ENCODE measurements at places on chromosomes 5 and 9.

DNA sequence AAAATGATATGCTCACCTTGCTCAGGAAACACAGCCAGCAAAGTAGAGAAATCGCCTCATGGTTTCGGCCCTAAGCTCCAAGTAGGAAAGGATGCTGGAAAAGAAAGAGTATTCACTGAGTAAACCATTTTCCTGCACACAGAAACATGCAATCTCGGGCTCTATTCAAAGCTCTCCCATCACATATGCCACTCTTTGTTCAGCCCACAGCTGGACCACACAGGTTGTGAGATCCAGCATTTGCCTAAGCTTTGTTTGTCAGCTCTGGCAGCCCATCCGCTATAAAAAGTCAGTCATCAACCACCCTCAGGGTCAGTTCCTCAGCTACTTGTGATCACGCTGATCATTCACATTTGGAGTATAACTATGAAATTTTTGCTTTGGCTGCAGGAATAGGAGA, 96.5 kb upstream of the SMARCA2 start:
- DNase-seq, result no peak

DNA sequence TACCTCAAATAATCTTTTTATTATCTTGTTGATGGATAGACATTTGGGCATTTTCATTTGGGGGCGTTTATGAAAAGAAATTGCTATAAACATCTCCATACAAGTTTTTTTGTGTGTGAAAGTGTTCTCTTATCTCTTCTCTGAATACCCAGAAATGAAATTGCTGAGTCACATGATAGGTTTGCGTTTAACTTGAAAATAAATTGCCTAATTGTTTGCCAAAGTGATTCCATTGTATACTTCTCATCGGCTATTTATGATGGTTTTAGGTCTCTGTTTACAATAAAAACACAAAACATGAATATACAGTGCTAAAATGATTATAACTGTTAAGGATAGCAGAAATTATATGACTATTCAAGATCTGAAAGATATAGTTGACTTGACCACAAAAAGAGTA, 361.7 kb downstream of the TAF11L14 start:
- no peak for DNase-seq

DNA sequence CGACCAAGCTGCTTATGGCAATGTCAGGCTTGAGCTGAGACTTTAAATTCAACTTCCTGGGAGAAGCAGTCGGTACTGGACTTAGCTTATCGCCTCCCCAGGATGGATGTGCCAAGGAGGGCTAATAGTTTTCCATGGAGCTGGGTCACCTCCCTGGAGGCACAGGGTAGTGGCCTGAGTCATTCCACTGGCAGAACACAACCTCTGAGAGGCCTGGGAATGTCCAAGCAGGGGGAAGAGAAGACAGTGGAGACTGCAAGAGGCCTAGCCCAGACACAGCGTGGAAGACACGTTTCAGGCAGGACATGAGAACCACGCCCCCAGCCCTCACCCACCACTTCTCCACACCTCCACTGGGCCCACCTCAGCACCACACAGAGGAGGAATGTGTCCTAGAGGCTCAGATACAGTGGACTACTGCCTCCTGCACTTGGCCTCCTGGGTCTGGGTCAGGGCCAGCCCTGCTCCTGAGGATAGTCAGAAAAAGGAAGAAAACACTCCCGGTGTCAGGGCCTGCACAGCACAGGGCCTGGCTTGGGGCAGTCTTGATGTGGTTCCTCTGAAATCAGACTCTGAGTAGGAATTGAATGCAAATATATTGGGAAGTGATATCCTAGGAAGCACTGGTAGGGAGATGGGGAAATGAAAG, 171.8 kb downstream of the FSTL4 start:
- DNase-seq, result no peak

DNA sequence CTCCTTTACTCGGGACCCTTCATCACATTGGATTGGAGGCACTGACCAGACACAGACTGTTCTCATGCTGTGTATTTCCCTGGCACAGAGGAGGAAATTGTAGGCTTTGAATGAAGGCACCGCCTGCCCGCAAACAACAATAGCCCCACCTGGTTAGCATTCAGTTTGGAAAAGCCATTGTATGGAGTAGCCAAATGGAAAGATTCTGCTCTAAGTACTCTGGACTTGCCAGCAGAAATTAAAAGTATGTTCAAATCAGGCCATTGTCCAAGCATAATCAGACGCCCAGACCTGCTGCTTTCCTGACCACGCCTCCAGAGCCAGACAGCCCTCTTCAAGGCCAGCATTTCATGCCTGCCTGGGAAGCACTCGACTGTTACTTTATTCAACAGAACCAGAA, 8.0 kb upstream of the SEMA4D start:
- no peak for DNase-seq

GRCh38 chr5:34656001-34656699, at the start of gene RAI14:
TSS of gene RAI14 (plus strand) at chr5:34656328. CDS start at chr5:34686920, 30,592 bp downstream.
- DNase-seq, result no peak

GRCh38 chr5:113371721-113372196, 63.0 kb downstream of the TSSK1B start:
- DNase-seq, result no peak

- no peak for DNase-seq
These were observed 198.5 kb upstream of the TARS1 start for GRCh38 chr5:33242277-33242676.

DNA sequence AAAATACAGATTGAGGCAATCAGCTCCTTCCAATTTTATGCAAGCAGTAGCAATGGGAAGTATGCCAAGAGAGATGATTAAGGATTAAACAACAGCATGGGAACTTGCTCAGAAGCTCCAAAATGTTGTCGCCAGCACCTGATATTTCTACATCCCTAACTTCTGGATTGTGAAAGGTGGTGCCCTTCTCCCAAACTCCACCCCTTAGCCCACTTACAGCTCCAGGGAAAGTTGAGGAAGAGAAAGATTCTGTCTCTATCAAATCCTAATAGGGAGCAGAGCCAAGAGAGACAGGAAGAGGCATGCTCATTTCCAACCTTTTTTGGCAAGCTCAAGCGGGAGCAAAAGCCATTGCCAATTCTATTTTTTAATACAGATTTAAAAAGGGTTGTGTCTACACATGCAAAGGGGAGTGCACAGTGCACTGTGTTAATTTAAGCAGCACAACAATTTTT, 92.4 kb upstream of the NR3C1 start:
- DNase-seq, result no peak

- no peak for DNase-seq
These were observed 83.3 kb downstream of the GTF3C4 start for GRCh38 chr9:132753593-132753880.

- DNase-seq, result no peak
These were observed 4.7 kb downstream of the MYORG start for GRCh38 chr9:34371886-34372466.

DNA sequence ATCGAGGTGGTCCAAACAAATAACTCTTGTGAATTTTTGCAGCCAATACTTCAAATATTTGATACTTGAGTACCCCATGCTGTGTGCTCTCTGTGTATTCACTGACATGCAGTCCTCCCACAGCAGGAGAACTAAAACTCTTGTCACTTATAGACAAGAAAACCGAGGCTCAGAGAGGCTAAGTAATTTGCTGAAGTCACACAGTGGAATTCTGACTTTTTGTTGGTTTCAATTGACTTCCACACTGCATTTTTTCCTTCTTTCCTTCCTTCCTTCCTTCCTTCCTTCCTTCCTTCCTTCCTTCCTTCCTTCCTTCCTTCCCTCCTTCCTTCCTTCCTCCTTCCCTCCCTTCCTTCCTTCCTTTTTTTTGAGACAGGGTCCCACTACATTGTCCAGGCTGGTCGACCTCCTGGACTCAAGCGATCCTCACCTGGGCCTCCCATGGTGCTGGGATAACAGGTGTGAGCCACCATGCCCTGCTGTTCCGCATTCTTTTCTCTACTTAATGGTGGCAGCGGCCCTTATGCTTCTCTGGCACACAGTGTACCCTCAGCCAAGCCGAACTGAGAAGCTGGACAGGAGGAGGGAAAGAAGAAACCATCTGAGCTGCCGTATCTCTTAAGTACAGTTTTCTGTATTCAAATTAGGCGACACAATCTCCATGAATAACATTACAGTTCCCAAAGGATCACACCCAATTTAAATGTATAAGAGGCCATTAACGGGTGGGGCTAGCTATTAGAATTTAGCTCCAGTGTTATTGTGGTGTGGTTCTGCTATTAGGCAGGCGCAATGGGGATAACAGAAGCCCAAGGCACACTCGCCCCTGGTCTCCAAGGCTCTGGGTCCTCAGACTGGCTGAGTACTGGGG, 38.4 kb upstream of the GRHPR start:
- no peak for DNase-seq

DNA sequence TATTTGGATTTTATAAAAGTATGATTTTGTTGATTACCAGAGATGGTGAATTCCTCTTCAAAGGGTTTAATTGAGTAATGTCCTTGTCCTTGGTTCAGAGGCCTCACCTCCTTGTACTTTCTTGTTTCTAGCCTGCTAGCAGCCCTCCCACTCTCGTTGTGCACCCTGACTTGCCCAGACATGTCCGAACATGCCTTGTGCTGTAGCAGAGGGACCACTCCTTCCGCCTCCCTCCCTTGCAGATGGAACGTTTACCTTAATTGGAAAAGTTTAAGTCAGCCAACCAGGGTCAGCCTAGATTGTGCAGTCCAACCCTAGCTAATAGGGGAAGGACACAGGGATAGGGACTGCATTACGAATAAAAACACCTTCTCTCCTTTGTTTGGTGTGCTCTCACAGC, 406.9 kb upstream of the NMUR2 start:
- no peak for DNase-seq

GRCh38 chr5:21238786-21239185, 1250.8 kb upstream of the CDH18 start:
- no peak for DNase-seq

DNA sequence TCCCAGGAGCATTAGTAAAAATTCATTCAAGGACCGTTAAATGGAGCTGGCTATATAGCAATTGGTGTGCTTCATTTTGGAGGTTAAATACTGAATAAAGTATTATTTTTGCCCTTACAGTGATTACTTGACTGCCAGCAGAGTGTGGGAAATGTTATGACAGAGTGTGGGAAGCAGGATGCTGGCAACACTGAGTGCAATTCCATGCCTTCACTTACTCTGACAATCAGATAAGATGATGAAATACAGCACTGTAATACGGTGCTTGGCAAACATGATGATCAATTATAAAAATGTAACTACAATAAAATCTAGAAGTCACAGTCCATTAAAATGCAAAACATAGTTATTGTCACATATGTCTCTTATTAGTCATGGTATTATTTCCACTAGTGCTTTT, 651.3 kb downstream of the PTPRD start:
- no peak for DNase-seq

DNA sequence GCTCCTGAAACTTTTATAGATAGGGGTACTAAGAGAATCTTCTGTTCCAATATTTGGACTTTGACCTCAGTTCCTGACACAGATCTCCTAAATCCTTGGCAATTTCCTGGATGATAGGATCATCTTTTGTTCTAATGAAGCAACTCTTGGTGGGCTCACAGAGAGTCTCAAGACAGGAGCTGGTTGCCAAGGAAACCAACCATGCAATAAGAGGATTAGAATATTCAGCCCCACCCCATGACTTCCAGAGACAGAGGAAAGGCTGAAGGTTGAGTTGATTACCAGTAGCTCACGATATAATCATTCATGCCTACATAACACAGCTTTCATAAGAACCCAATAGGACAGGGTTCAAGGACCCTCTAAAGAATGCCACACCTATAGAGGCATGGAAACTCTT, 2050.2 kb upstream of the CDH6 start:
- no peak for DNase-seq

- DNase-seq, result no peak
These were observed 309.6 kb downstream of the EPB41L4A start for GRCh38 chr5:112109331-112110007.

- DNase-seq, result no peak
These were observed at the start of gene ASTN2 for GRCh38 chr9:117414906-117415331. TSS of gene ASTN2 (minus strand) at chr9:117415057. CDS start at chr9:117414938, 119 bp downstream.

DNA sequence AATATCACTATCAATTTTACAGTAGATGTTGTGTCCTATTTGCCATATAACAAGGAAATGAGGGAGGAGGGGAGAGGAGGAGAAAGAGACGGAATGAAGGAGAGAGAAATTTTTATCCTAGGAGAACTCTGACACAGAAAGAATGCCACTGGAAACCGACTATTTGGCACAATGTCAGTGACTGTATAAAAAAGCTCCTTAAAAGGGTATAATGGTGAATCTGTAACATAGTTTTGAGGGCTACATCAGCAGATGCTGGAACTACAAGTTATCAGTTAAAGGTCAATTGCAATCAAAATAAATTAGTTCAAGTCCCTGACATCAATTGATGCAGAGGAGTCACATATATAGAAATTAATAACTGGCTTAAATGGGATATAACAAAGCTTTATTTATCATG, 5.7 kb downstream of the EDIL3 start:
- DNase-seq, result no peak

GRCh38 chr5:77881528-77881927, 105.4 kb upstream of the TBCA start:
- DNase-seq, result no peak

DNA sequence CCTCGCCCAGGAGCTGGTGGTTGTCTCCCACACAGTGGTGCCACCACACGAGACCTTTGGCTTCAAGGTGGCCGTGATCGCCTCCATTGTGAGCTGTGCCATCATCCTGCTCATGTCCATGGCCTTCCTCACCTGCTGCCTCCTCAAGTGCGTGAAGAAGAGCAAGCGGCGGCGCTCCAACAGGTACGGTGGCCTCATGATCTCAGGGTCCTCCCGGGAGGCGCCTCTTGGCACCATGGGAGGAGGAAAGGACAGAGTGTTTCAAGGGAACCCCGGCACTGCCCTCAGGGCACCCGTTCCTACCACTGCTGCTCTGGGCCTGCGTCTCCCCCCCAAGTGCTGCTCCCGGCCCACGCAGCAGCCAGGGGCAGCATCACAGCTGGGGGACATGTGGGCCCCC, 18.2 kb upstream of the CARD19 start:
- DNase-seq, result no peak

GRCh38 chr9:135724186-135724787, 22.3 kb downstream of the KCNT1 start:
- DNase-seq, result no peak

DNA sequence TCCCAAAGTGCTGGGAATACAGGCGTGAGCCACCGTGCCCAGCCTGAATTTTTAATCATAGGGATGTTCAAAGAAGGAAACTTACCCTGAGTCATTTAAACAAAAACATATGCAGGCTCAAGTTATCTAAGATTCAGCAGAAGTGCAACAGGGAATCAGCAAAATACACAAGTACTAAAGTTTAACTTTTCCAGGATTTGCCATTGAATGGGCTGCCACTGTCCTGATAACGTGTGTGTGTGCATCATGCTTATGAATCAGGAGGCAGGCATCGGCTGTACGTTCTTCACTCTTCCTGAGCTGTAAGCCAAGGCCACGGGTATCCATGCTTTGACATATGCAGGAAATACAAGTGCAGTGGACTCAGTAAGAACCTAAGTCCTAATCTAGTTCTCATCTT, 48.8 kb upstream of the FST start:
- DNase-seq, result no peak

DNA sequence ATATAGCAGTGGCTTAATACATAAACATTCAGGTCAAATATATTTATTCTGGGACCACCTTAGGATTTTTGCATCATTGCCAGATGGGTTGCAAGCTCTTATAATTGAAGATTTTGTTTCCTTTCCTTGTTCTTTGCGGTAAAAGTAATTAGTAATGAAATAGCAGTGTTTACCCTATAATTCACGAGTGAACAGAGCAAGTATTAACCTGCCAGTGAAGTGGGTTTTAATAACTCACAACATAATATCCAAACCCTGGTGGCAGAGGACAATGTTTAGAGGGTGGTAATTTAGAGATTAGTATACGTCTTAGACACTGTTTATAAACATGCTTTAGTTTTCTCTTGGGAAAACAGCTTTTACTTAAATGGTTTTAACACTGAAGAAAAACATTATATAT, 11.8 kb downstream of the ARL14EPL start:
- DNase-seq, result no peak

GRCh38 chr9:76180541-76180940, 213.7 kb downstream of the RFK start:
- no peak for DNase-seq

All from SHP77 treated with DMSO at 0.1 percent for 48 hours (cell line).